GM23248 (cell line): ENCODE measurements at places on chromosomes 16 and 17.
A peak's percentile ranks its signal among the peaks of the same experiment; 100 is the strongest.

DNA sequence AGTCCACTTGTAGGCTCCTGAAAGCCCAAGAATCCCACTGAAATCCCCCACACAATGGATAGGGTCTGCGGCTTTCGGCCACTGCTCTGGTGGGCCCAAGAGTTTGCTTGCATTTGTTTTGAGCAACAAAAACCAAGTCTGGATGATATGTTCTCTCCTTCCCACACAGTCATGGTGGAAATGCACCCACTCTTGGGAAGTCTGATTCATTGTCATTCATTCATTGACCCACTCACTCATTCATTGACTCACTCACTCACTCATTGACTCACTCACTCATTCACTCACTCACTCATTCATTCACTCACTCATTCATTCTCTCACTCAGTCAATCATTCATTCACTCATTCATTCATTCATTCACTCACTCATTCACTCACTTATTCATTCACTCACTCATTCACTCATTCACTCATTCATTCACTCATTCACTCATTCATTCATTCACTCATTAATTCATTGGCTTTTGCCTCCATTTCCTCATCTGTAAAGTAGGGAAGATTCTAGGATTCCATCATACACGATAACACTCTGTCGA is 2.2 kb upstream of the CA5A start:
- no peak for DNase-seq

- DNase-seq = no peak
Observed at GRCh38 chr17:74739227-74739831, 2.3 kb downstream of the RAB37 start.

DNA sequence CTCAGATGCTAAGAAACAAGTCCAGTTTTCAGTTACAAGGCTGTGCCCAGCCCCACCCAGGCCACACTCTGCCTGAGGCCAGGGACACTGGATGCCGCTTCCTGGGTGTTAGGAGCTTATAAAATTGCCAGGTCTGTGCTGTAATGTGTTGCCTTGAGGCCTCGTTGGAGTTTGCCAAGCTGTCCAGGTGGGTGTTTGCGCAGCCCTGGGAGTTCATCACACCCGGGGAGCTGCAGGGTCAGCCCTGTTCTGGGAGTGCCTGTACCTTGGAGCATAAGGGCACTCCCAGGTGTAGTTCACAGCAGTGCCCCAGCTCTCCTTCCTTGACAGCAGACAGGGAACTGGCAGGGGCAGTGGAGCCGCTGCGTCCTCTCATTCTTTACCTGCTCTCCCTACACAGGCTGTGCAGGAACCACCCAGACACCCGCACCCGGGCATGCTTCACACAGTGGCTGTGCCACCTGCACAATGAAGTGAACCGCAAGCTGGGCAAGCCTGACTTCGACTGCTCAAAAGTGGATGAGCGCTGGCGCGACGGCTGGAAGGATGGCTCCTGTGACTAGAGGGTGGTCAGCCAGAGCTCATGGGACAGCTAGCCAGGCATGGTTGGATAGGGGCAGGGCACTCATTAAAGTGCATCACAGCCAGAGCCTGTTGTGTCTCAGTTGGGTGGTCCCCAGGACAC is 1.6 kb downstream of the GFER start:
- no peak for DNase-seq

DNA sequence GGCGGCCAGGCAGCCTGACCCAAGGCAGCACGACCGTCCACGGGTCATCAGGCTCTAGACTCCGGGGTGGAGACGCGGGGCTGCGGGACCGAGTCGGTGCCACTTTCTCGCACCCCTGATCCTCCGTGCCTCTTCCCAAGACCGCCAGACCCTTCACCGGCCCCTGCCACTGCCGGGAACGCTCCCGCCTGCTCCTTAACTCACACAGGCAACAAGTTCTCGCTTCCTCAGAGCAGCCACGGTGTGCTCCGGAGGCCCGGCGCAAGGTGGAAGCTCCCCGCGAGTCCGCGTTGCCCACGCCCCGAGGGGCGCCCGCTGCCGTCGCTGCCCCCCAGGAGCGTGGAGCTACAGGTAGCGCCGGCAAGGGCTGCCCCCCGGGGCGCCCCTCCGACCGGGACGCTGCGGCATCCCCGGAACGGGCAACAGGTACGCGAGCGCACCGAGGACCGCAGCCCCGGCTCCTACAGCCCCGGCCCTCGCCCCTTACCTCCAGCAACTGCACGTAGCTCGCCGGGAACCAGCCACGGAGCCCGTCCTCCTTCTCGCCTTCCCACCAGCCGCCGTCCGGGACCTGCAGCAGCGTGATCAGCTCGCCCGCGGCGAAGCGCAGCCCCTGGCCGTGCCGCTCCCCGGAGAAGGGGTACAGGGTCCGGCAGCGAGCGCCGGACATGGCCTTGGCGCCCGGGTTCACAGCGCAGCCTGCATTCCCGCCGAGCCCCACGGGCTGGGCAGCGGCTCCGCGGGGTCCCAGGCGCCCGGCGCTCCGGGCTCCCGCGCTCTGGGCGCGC is 491 bp downstream of the GAS7 start:
- peak; percentile 54 for DNase-seq

GRCh38 chr16:49602976-49603310 is 229.3 kb downstream of the C16orf78 start:
- DNase-seq = no peak

DNA sequence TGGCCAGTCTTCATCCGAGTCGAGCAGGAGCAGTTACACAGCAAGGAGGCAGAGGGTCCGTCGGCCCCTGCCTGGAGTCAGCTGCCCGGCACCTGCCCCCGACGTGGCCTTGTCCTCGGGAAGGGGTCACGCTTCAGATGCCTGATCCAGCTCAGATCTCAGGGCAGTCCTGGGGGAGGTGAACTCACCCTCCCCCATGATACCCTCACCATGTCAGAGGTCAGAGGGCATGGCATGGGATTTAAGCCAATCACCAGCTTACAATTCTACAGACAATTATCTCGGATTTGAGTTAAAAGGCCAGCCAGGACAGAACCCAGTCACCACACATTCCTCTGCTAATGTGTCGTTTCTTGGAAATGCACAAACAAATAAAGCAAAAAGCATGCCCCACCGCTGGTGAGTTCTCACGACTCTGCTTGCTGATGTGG is 211.3 kb downstream of the FOXL1 start:
- DNase-seq = peak; percentile 45

- DNase-seq = no peak
Observed at GRCh38 chr16:3564130-3564888, 12.9 kb downstream of the NLRC3 start.

GRCh38 chr16:78749745-78750268 is 650.4 kb downstream of the WWOX start:
- DNase-seq = no peak

DNA sequence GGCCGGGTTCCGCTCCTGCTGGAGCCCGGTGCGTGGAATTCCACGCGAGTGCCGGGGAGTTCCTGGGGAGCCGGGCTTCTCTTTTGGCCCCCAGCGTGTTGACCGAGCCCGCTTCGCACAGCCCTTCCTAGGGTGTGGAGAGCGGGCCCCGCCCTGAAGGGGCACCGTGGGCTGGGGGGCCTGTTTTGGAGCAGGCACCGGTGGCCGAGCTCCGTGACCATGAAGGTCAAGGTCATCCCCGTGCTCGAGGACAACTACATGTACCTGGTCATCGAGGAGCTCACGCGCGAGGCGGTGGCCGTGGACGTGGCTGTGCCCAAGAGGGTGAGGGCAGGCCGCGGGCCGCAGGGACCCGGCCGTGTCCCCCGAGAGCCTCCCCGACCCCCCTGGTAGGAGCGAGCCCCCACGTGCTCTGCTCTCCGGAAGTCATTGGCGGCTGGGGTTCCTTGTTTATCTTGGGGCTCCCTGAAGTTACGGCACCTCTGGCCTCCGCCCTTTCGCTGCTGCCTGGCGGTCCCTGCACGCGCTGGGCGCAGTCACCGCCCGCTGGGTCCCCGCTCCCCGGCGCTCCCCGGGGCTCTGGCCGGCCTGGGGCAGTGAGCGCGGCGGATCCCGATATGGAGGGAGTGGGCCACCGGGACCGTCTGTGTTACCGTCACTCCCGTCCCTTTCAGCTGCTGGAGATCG is 528 bp downstream of the HAGHL start:
- peak; percentile 39 for DNase-seq

- DNase-seq = peak; percentile 99
Observed at GRCh38 chr16:75244844-75245758, 6.3 kb downstream of the BCAR1 start.

DNA sequence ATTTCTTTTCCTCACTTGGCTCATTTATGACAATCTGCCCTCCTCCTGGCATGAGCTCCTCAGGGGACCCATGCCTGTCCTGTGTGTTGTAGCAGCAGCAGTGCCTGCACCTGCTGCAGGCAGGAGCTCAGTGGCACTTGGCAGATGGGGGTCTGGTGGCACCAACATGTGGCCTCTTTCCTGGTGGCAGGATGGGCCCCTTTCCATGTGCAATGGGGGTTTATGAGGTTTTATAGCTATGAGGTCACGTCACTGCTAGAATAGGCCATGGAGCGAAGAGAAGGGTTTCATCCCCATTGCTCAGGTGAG is 7.0 kb downstream of the ADCY7 start:
- DNase-seq = no peak

DNA sequence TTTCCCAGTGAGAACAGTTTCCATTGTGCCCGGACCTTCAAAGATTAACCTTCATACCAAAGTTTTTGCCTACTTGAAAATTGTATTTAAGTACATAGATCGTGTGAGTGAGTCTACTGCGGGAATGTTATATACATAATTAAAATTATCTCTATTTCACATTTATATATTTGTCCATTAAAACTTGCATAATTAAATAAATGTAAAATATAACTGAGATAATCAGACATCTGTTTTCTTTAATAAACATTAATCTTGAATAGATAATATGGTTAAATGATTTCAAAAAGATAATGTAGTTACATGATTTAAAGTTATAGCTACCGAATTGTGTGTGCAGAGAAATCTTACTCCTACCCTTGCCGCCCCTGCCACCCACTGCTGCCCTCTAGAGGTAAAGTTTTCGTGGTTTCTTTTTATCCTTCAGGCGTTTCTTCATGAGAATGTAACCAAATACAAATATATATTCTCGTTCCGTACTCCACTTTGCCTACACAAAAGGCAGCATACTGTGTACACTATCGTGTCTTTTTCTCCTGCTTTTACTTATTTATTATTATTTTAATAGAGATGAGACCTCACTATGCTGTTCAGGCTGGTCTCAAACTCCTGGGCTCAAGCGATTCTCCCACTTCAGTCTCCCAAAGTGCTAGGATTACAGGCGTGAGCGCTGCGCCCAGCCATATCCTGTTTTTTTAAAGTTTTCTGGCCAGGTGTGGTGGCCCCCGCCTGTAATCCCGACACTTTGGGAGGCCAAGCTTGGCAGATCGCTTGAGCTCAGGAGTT is 35.6 kb downstream of the RPA1 start:
- peak; percentile 50 for DNase-seq

- DNase-seq = no peak
Observed at GRCh38 chr17:37719866-37720265, 25.0 kb downstream of the HNF1B start.

DNA sequence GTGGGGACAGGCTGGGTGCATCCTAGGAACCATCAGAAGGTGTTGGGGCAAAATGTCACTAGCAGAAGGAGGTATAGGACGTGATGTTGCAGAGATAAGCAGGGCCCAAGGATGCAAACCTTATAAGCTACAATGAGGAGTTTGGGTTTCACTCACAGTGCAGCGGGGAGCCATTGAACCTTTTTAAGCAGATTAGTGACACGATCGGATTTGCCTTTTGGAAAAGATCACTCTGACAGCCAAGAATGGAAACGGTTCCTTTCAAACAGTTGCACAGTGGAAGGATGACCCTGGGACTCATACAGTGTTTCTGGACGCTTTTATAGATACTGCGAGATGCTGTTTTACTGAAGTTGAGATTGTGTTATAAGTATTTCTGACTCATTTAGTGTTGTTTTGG is 131.8 kb upstream of the CACNG3 start:
- DNase-seq = no peak

DNA sequence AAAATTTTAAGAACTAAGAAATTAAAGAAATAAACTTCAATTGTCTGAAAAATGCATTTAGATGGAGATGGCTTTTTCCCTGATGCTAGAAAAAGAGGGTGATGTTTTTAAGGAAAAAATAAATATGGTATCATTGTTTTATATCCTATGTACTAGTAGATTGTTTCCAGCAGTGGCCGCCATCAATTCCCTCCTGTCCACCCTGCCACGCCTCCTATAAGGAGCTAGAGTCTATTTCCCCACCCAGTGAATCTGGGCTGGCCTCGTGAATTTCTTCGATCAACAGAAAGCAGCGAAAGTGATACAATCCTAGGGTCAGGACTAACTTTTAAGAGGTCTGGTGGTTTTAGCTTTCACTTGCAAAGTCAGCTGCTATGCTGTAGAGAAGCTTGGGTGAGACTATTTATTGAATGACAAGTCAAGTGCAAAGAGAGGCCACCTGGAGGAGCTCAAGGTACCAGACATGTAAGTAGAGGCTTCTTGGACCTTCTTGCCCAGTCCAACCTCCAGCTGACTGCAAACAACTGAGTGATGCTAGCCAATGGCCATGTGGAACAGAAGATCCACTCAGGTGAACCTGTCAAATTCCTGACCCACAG is 80.9 kb upstream of the MTMR4 start:
- DNase-seq = no peak

GRCh38 chr17:64343833-64344637 is 46.6 kb downstream of the PECAM1 start:
- peak; percentile 88 for DNase-seq

DNA sequence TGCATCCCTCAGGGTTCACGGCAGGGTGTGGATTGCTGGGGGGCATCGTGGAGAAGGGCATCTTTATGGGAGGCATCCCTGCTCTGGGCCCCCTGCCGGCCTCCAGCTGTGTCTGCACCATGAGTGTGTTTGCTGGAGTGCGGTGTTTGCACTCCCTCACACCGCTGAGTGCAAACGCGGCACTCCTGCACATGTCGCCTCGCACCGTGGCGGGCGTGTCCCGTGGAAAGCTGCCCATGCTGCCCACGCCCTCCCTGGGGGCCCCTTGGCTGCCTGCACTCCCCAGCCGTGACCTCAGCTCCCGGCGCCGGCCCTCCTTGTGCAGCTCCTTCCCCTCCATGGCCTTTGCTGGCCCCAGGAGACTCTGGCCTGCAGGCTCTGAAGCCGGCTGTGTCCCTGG is 74.6 kb upstream of the ZNF750 start:
- peak; percentile 58 for DNase-seq

- DNase-seq = no peak
Observed at GRCh38 chr16:83774066-83774465, 33.7 kb upstream of the HSBP1 start.

- no peak for DNase-seq
Observed at GRCh38 chr17:80565343-80566053, 20.9 kb downstream of the RPTOR start.
